Stimulated activated CD8-positive, alpha-beta memory T cell treated with anti-CD3 and anti-CD28 coated beads, Interleukin-7, amount 100 ng/mL, for 48 hours (primary cell): ENCODE measurements at places on chromosomes 3 and 15.

DNA sequence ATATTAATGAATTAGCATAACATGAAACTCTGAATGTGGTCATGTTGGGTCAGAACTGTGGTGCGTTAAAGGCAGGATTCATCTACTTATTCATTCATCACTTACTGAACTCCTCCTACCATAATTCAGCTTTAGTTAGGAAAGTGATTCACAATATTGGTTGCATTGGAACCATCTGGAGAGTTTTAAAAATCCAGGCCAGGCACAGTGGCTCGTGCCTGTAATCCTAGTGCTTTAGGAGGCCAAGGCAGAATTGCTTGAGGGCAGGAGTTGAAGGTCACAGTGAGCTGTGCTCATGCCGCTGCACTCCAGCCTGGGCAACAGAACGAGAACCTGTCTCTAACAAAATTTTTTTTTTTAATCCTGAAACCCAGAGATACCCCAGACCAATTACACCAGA lies 44.2 kb upstream of the ATG7 start:
- DNase-seq = no peak

- no peak for DNase-seq
These were observed 49.2 kb downstream of the LSM3 start for GRCh38 chr3:14227856-14228255.

DNA sequence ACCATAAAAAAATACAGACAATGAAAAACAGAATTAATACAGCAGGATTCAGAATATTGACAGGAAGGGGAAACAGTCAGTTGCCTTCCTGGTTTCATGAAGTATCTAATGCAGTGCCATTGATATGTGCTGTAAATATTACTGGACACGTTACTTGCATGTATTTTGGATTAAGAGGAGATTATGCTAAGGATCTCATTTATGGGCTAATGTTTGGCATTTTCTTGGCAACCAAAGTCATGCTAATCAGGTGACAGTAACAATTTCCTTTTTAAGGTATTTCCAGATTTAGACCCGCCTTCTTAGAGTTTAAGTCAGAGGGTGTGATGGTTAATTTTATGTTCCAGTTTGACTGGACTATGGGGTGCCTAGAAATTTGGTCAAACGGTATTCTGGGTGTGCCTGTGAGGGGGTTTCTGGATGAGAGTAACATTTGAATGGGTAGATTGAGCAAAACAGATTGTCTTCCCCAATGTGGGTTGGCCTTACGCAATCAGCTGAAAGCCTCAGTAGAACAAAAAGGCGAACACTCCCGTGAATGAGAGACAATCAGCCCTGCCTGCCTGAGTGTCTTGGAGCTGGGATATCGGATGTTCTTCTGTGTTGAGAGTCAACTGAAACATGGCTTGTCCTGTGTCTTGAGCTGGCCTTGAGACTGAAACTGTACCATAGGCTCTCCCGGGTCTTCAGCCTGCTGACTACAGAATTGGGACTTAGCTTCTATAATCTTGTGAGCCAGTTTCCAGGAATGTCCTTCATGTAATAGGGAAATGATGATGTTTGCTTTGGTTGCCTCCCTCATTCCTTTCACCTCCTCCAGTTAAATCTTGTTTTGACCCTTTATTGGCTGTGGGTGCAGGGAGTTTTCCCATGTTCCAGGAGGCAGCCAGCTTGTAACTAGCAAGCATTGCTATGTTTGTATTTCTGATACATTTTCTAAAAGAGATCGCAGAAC lies 10.5 kb downstream of the SQOR start:
- no peak for DNase-seq

GRCh38 chr3:131716007-131716406 lies 213.2 kb upstream of the MRPL3 start:
- DNase-seq = no peak
